ENCODE measurements at places on chromosomes 13 and 19.
A peak's percentile ranks its signal among the peaks of the same experiment; 100 is the strongest.

GRCh38 chr13:93304134-93304533 lies 77.5 kb downstream of the GPC6 start:
- DNase-seq = no peak

DNA sequence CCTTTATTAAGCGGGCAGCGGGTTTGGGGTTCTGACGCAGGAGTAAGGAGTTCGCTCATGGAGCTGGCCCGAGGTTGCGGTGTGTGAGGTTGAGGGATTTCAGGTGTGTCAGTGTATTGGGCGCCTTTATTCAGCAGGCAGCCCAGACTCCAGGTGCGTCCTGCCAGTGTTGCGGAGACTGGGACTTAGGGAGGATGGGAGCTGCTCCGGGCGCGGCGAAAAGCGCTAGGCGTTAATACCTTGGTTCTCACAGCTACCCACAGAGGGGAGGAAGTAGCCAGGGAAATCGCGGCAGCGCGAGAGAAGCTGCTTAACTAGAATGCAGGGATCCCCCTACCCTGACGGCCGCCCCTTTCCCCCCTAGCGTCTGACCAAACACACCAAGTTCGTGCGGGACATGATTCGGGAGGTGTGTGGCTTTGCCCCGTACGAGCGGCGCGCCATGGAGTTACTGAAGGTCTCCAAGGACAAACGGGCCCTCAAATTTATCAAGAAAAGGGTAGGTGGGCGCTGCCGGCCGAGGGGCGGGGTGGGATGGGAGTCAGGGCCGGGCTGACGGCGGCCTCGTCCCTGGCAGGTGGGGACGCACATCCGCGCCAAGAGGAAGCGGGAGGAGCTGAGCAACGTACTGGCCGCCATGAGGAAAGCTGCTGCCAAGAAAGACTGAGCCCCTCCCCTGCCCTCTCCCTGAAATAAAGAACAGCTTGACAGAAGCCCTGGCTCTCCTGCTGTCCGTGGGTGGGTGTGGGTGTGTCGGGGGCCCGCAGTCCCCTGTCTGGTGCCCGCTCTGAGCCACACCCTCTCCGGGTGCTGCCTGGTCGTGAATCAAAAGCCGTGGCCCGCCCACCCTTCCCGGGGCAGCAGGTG lies 1.1 kb downstream of the RPL36 start:
- DNase-seq = peak; percentile 87

DNA sequence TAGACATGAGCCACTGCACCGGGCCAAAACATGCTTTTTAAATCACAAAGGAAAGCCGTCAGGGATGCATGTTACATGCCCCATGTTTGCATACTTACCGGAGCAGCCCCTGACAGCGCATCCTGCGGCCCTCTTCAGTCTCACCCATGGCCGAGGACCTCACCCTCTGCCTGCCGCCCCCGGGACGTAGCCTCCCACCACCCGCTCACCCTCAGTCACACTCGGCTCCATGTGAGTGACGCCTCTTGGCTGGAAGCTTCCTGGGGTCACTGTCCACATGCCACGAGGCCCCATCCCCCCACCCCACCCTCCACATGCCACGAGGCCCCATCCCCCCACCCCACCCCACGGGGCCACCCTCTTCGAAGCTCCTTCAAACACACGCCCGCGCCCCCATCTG lies 46.1 kb upstream of the SPACA7 start:
- no peak for DNase-seq

- DNase-seq = no peak
These were observed 909 bp downstream of the RFXANK start for GRCh38 chr19:19192910-19193423.

DNA sequence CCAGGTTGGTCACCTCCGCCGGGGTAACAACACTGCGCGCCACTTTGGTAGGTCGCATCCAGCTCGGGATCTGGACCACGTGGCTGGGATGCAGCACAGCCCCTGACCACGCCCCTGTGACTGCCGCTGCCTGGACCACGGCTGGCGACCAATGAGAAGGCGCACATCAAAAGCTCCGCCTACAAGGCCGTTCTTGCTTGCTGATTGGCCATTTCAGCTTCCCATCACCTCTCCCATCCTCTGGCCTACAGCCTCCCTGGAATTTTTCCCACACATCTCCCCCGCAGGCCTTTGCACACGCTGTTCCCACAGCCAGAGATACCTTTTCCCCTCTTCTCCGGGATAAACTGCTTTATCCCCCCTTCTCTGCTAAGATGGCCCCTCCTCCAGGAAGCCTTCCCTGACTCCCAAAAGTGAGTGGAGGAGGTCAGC lies 12.5 kb upstream of the MAP1S start:
- DNase-seq = no peak

- DNase-seq = peak; percentile 48
These were observed 9.9 kb upstream of the ACSBG2 start for GRCh38 chr19:6125571-6125989.

- DNase-seq = no peak
These were observed 7.7 kb upstream of the ZNF611 start for GRCh38 chr19:52742516-52742915.

GRCh38 chr13:22549126-22549525 lies 631.7 kb upstream of the SGCG start:
- no peak for DNase-seq

DNA sequence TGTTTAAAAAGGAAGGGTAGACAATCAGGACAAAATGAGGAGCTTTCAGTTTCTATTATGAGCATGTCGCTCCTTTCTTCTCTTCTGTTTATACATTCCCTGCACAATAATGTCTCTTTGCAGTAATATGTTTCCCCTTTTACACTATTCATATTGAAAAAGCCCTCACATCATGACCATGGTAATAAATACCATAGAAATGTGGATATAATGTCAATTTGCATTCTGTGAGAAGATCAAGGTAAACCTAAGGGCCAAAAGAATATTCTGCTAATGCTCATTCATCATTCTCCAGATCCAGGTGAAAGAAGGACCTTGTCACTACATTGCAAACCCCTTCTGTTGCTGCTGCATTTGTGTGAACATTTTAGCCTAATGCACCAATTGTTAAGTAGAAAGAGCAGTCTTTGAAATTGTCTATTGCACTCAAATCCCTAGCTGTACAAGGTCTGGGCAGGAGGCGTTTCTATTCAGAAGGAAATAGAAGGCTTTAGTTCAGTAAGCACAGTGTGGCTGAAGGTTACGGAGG lies 117.6 kb upstream of the SOX21 start:
- no peak for DNase-seq

- DNase-seq = no peak
These were observed 16.5 kb downstream of the BTBD2 start for GRCh38 chr19:1998712-1999708.

DNA sequence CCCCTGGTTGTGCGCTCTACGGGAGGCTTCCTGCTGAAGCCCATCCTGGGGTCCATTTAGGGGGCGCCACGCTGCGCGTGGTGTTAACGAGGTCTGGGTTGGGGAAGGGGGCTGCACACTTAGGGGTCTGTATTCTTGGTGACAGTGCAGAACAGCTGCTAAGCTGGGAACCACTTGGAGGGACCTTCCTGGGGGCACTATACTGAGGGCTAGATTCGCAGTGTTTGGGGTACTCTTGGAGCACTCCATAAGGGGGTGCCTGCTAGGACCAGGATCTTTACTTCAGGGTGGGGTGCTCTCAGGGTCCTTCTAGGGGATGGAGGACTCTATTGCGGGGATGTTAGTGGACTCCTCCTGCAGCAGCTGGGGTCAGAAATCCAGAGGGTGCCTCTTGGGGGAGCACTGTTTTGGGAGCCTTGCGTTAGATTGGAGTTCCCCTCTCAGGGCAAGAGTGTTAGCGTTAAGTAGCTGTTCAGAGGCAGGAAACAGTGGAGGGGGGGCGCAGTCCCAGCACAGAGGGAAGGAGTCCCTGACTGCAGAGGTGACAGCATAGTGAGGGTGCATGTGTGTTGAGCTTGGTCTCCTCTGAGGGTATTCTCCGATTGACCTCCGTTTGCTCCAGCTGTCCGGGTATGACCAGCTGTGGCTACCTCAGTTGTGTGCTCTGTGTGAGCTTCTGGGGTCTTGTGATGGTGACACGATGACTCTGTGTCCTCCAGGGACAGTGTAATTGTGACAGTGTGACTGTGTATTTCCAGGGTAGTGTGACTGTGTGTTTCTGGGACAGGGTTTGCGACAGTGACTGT lies 1.1 kb downstream of the PDE4A start:
- DNase-seq = no peak

DNA sequence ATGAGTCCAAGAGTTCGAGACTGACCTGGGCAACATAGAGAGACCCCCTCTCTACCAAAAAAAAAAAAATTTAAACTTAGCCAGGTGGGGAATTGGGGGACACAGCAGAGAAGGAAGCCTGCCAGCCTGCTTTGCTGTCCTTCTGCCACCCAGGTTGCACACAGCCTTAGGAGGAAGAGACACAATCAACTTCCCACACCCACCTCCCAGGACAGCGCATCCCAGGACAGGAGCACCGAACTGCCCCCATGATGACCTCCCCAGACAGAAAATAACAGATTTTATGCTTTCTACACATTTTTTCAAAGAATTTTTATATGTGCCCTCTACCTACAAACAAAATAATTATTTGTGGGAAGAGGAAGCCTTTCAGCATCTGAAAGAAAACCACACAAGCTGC lies 126.0 kb upstream of the ZNF507 start:
- DNase-seq = no peak

DNA sequence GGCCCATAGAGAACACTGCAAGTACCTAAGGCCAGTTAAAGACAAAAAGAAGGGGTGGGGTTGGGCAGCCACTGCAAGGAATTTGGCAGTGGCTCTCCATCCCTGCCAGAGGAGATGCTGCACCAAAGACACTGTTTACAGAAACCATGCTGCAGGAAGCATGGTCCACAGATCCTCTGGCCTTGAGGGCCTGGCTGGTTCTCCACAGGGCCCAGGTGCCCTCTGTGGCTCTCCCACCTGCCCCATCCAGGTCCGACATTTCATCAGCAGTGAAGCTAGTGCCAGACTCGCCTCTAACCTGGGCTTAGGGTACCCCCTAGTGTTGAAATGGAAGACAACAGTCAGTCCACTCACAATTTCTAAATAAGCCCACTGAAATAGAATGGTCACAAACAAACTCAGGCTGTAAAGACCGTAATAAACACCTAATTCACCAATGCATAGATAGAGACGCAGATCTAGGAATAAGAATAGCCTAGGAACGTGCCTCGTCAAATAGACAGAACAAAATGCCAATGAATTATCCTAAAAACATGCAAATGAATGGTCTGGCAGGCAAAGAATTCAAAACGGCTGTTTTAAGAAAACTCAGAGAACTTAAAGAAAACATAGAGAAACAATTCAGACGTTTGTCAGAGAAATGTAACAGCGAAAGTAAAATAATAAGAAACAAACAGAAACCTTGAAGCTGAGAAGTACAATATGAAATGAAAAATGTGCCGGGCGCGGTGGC lies 23.3 kb downstream of the LYPD4 start:
- no peak for DNase-seq

DNA sequence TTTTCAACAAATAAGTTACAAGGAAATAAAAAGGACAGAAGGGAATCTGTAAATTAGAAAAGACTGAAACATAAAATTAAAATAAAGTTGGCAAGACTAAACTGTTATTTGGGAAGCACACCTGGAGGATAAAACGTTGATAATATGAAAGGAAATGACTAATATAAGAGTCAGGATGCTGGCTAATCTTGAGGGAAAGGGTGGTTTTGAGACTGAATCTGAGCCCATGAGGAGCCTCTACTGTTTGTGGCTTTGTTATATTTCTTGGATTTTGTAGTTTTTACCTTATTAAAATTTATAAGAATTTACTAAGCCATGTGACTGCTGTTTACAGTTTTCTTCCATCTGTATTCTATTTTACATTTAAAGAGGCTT lies 718.0 kb upstream of the SPRY2 start:
- DNase-seq = no peak

DNA sequence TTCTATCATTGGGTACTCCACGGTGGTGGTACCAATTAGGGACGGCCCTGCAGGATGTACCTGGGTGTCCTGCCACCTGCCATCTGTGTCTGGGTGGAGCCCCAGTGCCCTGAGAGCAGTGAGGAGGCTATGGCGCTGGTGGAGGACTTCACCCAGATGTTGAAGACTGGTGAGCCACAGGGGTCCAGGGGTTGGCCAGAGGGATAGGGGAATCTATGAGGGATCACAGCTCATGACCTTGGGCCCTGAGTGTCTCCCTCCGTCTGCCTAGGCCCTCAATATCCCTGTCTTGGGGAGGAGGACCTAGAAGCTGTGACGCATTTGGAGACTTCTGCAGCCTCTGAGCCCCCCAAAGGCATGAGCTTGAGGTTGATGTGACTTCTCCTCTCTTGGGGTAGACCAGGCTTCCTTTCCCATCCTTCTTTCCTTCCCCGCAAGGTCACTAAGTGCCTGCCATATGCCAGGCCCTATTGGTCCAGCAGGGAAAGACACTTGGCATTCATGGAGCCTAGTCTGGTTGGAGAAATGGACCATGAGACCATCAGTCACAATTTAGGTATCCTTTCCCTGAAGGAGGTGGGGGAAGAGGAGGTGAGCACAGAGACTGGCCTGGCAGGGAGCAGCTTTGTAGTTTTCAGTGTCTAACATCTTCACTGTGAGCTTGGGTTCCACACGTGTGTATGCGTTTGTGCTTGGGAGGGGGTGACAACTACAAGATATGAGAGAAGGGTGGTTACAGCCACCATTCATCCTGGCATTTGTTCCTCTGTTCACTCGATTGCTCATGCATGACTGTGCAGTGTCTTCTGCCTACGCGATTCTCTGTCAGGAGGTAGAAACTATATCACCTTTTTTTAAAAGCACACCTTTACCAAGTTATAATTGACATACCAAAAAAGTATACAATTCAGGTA lies 5.1 kb upstream of the MZF1 start:
- no peak for DNase-seq

DNA sequence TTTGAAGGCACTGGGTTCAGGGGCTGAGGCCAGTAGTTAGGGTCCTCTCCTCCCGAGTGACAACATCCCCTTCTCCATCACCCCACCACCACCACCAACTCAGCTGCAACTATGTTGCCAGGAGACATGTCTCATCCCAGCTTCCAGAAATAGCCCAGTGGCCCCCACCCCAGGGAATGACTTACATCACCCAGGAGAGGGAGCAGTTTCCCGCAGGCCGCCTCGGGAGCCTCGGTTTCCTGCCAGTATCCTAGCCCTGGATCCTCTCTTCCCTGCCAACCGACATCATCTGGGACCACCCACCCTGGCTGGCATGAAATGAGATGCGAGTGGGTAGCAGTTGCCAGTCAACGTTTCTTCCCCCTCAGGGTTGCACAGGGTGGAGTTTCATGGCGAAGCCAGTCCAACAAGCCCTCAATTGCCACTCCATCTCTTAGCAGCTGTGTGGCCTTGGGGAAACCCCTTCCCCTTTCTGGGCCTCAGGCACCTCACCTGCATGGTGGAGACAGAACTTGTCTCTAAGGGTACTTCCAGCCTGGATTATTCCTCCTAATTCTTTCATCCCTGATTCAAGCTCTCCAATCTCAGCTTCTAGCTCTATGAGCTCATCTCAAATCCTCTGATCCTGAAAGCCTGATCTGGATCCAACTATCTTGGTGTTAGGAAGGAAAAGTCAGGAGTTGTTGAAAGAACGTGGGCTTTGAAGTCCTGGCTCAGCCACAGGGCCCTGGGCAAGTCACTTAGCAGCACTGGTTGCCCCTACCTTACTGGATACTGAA lies 3.9 kb upstream of the GSK3A start:
- DNase-seq = peak; percentile 80

- no peak for DNase-seq
These were observed 12.6 kb upstream of the OLFM4 start for GRCh38 chr13:53015971-53016370.

- no peak for DNase-seq
These were observed 604.2 kb upstream of the PCDH20 start for GRCh38 chr13:62019858-62020257.

- DNase-seq = no peak
These were observed 20.2 kb upstream of the PNMA8B start for GRCh38 chr19:46515879-46516350.
